ENCODE measurements at places on chromosomes 2 and 18. TPM values are rescaled to one million over a fixed set of nuclear protein-coding genes. Genes with fewer than 3 reads are reported as not detected.

Gene APOB
- total RNA-seq, result not detected

Gene ACMSD
- total RNA-seq, result not detected

DNA sequence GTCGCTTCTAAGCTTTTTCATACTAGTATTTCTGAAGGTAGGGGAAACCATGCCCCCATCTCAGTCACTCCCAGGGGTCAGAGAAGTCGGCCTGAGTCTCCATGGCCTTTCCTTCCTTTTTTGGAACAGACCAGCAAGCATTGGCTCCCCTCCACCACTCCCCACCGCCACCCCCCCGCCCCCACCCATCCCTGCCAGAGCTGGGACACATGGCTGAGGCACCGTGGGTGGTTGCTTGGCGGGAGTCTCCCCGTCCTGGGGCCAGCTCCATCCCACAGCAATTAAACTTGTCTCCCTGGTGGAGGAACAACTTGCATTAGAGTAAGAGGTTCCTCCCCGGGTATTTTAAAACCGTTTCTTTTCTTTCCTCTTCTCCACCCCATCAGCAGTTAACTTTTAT, 100.8 kb upstream of the TFPI start:
- no peak for DNase-seq
- no peak overlapping the region for H3K27ac ChIP-seq
- no peak overlapping the region for H3K4me3 ChIP-seq
- H3K27me3 ChIP-seq, result peaks cover 4% of the 10 kb centered on the region

Gene RAMP1
- 0.25 TPM for total RNA-seq

- H3K36me3 ChIP-seq, result no peaks in the 10 kb centered on the region
- no peaks in the 10 kb centered on the region for H3K4me1 ChIP-seq
- no peak overlapping the region for H3K27ac ChIP-seq
- no peaks in the 10 kb centered on the region for H3K27me3 ChIP-seq
These were observed 280.5 kb downstream of the NRXN1 start for GRCh38 chr2:50751311-50752031.

DNA sequence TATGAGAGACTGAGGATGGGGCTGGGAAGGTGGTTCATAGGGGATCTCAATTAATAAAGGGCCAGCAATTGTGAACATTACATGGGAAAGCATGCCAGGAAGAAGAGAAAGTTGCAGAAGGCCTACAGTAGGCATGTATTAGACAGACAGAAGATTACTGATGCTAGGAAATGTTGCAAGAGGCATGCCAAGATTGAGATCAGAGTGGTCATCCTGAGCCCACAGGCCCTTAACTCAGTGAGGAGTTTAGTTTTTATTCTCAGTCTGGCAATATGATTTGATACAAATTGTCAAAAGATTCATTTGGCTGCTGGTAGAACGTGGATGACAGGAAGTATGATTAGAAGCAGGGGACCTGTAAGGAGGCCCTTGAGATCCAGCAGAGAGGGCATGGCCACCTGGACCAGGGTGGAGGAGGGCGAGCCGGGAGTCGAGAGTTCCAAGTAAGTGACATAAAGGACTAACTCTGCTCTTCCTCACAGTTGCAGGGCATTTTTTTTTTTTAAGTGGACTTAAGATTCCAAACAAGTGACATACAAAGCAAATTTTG, 54.9 kb downstream of the EPHA4 start:
- H3K27ac ChIP-seq, result no peak overlapping the region
- DNase-seq, result no peak
- H3K36me3 ChIP-seq, result no peaks in the 10 kb centered on the region

Gene TAF4B
- total RNA-seq, result 20.2 TPM

- no peak overlapping the region for H3K27ac ChIP-seq
- peaks cover 40% of the 10 kb centered on the region for H3K4me1 ChIP-seq
- H3K27me3 ChIP-seq, result no peaks in the 10 kb centered on the region
- no peak overlapping the region for H3K4me3 ChIP-seq
- no peak for DNase-seq
These were observed 6.4 kb downstream of the HDAC4 start for GRCh38 chr2:239394346-239394945.

Gene SPP2
- not detected for total RNA-seq

DNA sequence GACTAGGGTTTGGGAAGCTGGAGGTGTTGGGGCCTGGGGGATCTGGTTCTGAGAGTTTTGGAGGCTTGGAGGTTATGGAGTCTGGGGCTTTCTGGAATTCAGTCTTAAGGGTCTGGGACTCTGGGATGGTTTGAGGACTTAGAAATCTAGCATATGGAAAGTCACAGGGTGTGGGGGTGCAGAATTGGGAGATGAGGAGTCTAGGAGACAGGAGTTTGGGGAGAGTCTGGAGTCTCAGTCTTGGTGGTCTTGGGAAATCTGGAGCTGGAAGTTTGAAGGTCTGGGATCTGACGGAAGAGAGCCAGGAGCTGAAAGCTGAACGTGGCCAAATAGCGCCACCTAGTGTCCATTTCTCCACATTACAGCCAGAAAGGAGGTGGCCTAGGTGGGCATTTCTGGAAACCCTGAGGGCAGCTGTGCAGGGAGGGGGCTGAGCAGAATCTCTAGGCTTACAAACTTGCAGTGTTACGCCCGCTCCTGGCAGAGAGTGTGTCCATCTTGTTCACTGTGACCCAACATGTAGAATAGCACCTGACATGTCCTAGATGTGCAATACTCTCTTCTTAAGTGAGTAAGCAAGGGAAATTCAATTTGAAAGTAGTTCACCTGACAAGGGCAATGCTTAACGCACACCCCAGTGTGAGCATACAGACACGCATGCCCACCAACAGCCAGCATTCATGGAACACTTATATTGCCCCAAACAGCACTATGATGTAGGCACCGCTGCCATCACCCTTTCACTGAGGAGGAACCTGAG, 204.8 kb downstream of the TFCP2L1 start:
- peaks cover 37% of the 10 kb centered on the region for H3K27me3 ChIP-seq
- H3K27ac ChIP-seq, result no peak overlapping the region
- no peak overlapping the region for H3K4me3 ChIP-seq
- H3K36me3 ChIP-seq, result no peaks in the 10 kb centered on the region

DNA sequence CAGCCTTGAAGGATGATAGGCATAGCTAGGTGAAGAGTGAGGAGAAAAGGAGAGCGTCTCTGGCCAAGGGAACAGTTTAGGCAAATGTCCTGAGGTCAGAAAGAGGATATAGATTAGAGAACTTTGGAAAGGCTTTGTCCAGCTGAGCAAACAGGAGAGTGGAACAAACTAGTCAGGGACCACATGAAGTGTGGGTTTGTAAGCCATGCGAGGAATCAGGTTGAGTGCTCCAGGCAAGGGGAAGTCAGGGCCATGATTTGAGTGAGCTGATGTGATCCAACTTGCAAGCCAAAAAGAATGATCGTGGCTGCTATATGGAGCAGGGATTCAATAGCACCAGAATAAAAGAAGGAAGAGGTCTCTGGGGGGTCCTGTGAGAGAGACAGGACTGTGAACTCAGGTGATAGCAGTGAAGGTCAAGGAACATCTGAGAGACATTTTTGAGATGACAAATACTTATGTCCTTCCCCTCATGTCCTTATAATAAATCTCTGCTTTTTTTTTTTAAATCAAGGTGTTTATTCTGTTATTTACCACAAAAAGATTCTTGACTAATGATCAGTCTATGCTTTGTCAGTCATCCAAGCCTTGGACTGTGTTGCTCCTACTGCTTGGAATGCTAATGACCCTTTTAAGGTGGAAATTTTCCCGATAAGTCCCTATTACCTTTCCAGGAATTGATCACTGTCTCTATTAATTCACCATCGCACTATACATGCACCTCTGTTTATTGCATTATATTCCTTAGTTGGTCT, 472.6 kb downstream of the TXNL1 start:
- H3K36me3 ChIP-seq, result no peaks in the 10 kb centered on the region
- no peak overlapping the region for H3K27ac ChIP-seq
- no peak for DNase-seq
- no peaks in the 10 kb centered on the region for H3K27me3 ChIP-seq
- no peaks in the 10 kb centered on the region for H3K4me1 ChIP-seq

Gene RALB
- total RNA-seq, result 16.7 TPM

DNA sequence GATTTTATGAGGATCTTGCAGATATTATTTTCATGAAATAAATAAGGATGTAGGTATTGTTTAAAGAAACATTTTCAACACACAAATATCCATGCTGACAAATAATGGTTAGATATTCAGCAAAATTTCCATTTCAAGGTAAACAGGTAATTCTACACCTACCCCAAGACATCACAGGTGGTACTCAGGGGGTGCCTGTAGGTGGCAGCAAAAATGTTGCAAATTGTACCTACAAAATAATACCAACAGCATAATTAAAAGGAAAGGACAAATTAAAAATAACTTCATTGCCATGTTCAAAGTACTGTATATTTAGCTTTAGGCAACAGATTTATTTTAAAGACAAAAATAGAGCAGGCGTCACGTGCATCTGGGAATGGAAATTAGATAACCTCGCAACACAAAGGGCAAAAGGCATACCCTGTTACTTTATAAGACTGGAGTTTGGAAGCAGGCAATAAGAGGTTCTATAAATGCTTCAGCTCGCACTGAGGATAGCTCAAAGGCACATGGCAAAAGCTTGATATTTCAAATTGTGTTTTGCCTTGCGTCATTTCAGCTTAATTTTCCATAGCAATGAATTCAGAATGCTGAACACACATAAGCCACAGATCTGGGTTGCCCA, 630.5 kb downstream of the TDRD15 start:
- H3K4me1 ChIP-seq, result no peaks in the 10 kb centered on the region
- H3K27me3 ChIP-seq, result no peaks in the 10 kb centered on the region
- H3K36me3 ChIP-seq, result no peaks in the 10 kb centered on the region
- H3K27ac ChIP-seq, result no peak overlapping the region

GRCh38 chr2:58727981-58728656, 487.0 kb upstream of the FANCL start:
- H3K27me3 ChIP-seq, result peaks cover 5% of the 10 kb centered on the region
- H3K36me3 ChIP-seq, result no peaks in the 10 kb centered on the region
- no peaks in the 10 kb centered on the region for H3K4me1 ChIP-seq
- no peak overlapping the region for H3K4me3 ChIP-seq
- DNase-seq, result no peak
- H3K27ac ChIP-seq, result no peak overlapping the region

Gene RASGRP3
- total RNA-seq, result 5.8 TPM

GRCh38 chr2:120566331-120567035, 169.2 kb upstream of the GLI2 start:
- no peaks in the 10 kb centered on the region for H3K4me1 ChIP-seq
- no peak overlapping the region for H3K4me3 ChIP-seq
- no peaks in the 10 kb centered on the region for H3K36me3 ChIP-seq
- no peak for DNase-seq
- no peak overlapping the region for H3K27ac ChIP-seq

Gene RNU2-63P
- 39.1 TPM for total RNA-seq

GRCh38 chr18:59264121-59264571, 9.1 kb downstream of the RAX start:
- DNase-seq, result no peak
- no peaks in the 10 kb centered on the region for H3K36me3 ChIP-seq
- no peak overlapping the region for H3K27ac ChIP-seq
- H3K4me1 ChIP-seq, result peaks cover 11% of the 10 kb centered on the region
- peaks cover 93% of the 10 kb centered on the region for H3K27me3 ChIP-seq

Gene EVA1A
- 0.36 TPM for total RNA-seq

GRCh38 chr2:30414961-30415360, 32.1 kb upstream of the LCLAT1 start:
- no peak overlapping the region for H3K4me3 ChIP-seq
- no peak overlapping the region for H3K27ac ChIP-seq
- peaks cover 18% of the 10 kb centered on the region for H3K4me1 ChIP-seq
- H3K36me3 ChIP-seq, result no peaks in the 10 kb centered on the region
- H3K27me3 ChIP-seq, result no peaks in the 10 kb centered on the region
- DNase-seq, result no peak

Gene IL37
- total RNA-seq, result not detected

Gene TBR1
- total RNA-seq, result not detected

GRCh38 chr2:188865681-188866080, 108.5 kb upstream of the COL3A1 start:
- no peak overlapping the region for H3K27ac ChIP-seq
- H3K36me3 ChIP-seq, result no peaks in the 10 kb centered on the region
- no peak for DNase-seq
- H3K4me3 ChIP-seq, result no peak overlapping the region
- H3K27me3 ChIP-seq, result no peaks in the 10 kb centered on the region
- no peaks in the 10 kb centered on the region for H3K4me1 ChIP-seq

DNA sequence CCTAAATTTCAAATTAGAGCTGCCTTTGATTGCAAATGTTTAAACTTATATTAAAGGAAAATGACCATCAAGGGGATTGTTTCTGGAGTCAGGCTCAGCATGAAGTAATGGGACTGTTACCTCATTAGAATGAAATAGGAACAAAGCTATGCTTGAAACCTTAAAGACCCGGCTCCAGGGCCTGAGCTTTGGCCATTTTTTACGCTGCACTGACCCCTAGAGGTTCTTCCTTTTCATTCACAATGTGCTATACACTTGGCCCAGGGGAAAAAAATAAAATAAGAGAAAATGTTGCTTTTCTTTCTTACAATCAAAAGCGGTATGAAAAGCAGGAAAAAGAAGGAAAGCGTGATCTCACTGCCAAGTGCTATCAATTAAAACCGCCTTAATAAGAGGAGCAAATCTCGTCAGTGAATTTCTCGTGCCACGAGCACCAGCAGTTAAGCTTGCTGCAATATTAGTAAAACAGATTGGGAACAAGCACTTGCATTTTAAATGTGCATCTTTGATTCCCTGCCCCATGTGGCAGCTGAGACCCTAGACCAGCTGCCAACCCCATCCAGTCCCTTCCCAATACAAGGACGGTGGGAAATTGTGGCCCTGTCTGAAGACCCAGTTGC, 96.6 kb downstream of the MBD2 start:
- DNase-seq, result no peak
- no peaks in the 10 kb centered on the region for H3K27me3 ChIP-seq
- H3K27ac ChIP-seq, result no peak overlapping the region
- no peaks in the 10 kb centered on the region for H3K36me3 ChIP-seq
- H3K4me3 ChIP-seq, result no peak overlapping the region

- no peak for DNase-seq
- H3K4me3 ChIP-seq, result no peak overlapping the region
- no peak overlapping the region for H3K27ac ChIP-seq
These were observed 322.4 kb downstream of the TNS1 start for GRCh38 chr2:217680381-217680780.

DNA sequence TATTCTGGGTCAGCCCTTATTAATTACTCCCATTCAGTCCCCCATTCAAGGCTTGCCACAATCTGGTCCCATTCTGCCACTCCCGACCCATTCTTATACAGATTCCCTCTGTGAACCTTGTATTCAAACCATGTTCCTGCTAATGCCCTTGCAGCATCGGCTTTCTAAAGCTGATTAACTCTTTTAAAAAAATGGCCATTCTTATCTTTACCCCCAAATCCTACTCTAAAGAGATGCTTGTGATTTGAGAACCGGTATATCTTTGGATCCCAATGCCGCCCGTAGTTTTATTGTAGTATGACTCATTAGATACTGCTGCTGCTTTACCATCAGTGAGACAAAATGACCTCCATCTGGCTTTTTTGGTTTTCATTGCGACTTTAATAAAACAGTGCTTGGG, 72.2 kb downstream of the XRCC5 start:
- DNase-seq, result no peak
- H3K4me1 ChIP-seq, result peaks cover 59% of the 10 kb centered on the region
- peaks cover 80% of the 10 kb centered on the region for H3K36me3 ChIP-seq
- H3K4me3 ChIP-seq, result no peak overlapping the region
- no peaks in the 10 kb centered on the region for H3K27me3 ChIP-seq

Gene UPP2
- total RNA-seq, result not detected

Data from activated naive CD8-positive, alpha-beta T cell treated with anti-CD3 and anti-CD28 coated beads for 36 hours (primary cell).